ENCODE measurements at places on chromosomes 13 and 19.

- DNase-seq: no peak
These were observed 61.2 kb upstream of the TM9SF2 start for GRCh38 chr13:99439850-99440604.

DNA sequence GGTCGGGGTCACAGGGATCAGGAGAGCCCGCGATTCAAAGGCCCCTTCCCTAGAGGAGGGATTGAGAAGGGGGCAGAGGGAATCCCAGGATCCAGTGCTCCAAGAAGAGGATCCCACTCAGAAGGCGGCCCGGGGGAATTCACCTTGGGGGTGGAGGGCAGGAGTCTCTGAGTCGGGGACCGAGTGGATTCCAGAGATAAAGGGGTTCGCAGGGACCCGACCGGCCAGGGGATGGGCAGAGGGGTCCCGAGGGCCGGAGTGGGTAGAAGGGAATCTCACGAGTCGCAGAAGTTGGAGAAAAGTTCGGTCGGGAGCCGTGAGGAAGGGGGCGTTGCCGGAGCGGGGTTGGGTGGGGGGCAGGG lies 261 bp downstream of the PRKD2 start:
- DNase-seq: no peak

GRCh38 chr19:42242069-42242511 lies 312 bp downstream of the GSK3A start:
- DNase-seq: no peak

DNA sequence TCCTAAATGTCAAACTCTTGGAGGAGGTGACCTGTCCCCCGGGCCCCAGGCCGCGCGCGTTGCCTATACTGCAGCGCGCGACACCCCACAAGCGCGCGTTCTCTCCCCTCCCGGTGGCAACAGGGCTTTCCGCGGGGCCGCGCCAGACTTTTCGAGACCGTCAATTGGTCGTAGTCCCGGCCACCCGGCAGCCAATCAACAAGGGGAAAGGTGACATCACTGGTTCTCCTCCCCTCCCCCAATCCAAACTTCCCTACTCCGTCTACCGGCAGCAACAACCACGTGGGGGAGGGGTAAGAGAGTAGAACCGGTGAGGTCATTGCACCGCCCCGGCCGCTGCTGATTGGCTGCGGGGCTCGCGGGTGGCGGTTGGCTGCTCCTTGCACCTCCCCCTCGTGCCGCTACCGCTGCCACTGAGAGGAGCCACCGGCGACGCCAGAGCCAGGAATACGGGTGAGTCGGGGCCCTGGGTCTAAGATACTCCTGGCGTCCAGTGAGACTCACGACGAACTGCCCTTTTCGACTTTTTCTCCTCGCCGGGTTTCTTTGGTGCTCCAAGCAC lies 829 bp upstream of the CIC start:
- peak; percentile 99 for DNase-seq

DNA sequence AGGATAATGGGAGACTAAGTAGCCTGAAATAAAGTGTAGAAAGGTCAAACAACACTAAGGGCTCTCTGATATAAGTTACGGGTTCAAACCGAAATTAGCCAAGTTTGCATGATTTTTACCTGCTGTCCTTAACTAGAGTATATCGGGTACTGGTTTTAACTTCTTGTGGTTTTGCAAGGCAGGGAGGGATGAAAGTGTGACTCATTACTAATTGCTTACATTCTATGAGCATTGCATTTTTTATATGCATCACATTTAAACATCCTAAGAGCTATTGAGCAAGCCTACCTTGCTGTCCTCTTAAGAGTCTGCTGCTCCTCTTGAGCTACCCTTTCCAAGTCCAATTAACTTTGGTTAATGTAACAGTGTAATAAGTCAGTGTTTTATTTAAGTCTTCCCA lies 415.4 kb downstream of the SLITRK5 start:
- peak; percentile 79 for DNase-seq

DNA sequence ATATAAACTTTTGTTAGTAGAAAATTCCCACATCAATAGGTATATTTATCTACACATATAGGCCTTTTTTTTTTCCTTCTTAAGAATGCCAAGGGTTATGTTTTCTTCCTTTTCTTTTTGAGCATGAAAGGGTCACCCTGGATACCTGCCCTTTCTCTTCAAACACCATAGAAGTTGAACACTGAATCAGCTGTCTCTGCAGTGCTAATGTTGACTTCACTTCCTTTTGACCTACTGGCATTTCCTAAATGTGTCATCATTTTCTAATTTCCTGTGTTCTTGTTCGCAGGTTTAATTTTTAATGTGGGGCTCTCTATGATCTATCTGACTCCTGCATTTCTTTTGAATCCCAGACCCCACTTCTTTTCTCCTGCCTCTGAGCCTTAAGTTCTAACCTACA lies 532.0 kb downstream of the GPC6 start:
- DNase-seq: peak; percentile 72

- no peak for DNase-seq
These were observed 45.3 kb downstream of the SLAIN1 start for GRCh38 chr13:77742801-77743200.

DNA sequence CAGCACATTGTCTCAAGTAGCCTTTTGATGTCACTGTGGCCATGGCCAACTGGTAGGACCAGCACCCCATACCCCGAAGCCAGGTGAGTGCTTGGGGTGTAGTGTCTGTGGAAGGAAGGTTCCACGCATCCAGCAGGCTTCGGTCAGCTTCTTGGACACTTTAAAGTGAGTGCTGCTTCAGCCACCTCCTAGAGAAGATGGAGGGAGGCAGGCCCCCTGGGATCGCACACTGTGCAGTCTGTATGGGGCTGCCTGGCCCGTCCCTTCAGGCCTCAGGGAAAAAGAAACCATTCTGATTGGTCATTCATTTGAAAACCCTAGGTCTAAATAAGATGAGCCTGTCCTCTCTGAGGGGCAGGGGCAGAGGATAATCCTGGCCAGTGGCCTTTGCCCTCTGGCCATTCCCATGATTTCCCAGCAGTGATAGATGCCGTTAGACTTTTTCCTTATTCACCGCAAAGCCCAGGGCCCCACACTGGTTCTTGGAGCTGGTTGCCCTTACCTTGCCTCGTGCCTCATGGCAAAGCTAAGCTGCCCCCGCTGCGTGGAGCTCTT lies 30.7 kb downstream of the GATAD2A start:
- no peak for DNase-seq

- peak; percentile 38 for DNase-seq
These were observed 58.4 kb downstream of the ENOX1 start for GRCh38 chr13:43728421-43728820.

GRCh38 chr19:32497391-32497790 lies 83.6 kb upstream of the PDCD5 start:
- DNase-seq: no peak

DNA sequence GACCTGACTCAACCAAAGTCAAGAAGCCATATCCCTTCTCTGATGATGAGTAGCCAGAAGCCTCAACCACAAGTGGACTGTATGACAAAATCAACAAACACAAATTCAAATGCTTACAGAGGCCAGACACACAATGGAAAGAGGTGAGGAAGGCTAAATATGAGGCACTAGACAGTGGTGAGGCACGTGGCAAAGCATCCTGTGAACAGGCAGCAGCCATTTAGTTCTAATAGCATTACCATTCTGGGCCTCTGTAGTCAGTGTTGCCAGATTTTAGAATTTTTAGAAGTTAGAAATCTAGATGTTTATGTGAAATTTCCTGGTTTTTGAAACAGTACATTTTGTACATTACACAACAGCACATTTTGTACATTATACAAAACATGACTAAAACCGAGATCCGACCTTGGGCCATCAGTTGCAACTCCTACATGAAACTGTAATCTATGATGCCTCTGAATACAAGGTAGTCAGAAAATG lies 403.3 kb downstream of the COG6 start:
- DNase-seq: peak; percentile 35

GRCh38 chr19:31316201-31316951 lies 32.9 kb downstream of the TSHZ3 start:
- peak; percentile 38 for DNase-seq

DNA sequence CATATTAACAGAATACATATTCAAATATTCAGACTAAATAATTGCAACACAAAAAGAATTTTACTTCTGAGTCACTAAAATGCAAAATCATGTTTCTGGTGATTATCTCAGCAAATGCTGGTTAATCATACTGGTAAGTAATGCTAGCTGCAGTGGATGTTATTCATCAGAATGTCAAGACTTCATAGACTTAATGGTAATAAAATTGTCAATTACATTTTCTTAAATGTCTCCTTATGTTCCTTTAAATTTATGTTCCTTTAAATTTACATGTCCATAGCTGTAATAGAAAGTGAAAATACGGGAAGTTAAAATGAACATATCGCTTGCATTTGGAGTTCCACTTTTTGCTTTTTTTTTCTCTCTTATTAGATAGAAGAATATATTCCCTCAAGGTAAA lies 853.0 kb downstream of the SLITRK6 start:
- peak; percentile 9 for DNase-seq

DNA sequence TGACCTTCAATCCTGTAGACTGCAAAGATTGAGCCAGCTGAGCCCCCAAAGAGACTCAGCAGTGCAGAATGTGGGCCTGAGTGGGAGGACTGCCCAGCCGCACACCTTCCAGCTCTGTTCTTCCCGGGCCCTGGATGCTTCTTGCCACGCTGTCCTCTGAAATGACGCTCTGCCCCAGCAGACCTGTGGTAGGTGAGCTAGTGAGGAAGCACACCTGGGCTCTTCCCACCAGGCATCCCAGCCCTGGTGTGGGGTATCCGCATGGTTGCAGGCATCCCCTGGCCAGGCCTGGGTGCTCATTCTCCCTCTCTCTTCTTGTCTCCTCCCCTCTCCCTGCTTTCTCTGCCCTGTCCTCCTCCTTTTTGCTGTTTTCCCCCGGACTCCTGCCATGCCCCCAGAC lies 9.8 kb upstream of the MZF1 start:
- DNase-seq: no peak

DNA sequence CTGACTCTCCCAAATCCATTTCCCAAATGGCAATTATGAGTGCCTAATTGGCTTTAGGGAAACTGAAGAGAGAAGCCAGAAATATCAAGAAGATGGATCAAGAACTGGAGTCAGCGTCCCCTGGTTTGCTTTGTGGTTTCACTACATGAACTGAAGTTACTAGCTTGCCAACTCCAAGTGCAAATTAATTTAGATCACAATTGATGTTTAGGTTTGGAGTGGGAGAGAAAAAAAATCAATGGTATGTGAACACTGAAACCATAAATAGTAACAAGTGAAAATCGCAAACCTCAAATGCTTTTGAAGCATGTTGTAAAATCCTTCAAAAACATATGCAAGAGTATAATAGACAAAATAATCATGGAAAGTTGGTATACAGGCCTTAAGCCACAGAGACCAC lies 1528.6 kb upstream of the SLC10A2 start:
- no peak for DNase-seq

DNA sequence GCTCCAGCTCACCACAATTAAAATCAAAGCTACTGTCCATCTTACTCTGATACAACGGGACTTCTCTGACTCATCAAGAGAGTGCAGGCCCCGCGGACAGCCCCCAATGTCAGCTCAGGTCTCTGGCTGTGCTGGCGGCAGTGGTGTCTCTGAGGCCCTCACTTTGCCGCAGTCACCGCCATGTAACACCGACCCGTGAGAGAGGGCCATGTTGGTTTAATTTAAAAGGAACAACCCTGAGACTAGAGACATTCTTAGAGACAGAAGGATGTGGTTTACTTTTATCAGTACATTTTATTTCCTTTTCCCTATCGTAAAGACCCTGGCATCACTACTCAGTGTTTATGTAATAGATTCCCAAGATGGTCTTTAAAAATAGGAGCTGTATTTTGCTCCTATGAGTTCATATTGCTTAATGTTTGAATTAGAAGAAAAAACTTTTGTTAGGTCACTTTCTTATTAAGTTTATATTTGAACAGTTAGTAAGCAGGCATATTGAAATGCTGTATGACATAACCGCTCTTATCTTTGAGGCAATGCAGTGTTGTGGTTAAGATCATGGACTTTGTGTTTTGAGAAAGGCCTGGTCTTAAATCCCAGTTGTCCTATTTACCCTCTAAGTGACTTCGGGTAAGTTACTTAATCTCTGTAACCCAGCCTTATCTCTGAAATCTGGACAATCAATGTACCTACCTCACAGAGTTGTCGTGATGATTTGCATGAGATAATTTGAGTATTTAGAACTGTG lies 23.4 kb downstream of the DGKH start:
- no peak for DNase-seq

- DNase-seq: no peak
These were observed 116.2 kb upstream of the FNDC3A start for GRCh38 chr13:48859272-48860105.

DNA sequence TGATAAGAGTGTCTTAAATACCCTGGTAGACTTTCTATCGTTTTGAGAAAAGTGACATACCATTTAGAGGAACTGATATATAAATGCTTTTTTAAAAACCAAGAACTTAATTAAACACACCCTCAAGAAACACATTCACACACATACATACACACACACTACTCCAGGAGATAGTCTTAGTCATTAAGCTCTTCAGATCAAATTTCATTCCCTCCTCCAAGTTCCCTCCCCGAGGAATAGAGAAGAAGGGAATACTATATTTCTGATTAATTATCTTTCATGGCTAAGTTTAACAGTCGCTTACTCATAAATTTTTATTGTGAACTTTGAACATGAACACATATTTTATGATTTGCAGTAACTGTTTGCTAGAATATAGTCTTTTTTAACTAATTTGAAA lies 1109.5 kb downstream of the SLITRK1 start:
- DNase-seq: peak; percentile 58

- DNase-seq: no peak
These were observed 67.8 kb downstream of the CEBPG start for GRCh38 chr19:33441277-33441699.

- no peak for DNase-seq
These were observed 39.1 kb downstream of the ACTN4 start for GRCh38 chr19:38686530-38686888.

GRCh38 chr13:49064476-49064875 lies 88.8 kb downstream of the FNDC3A start:
- no peak for DNase-seq

DNA sequence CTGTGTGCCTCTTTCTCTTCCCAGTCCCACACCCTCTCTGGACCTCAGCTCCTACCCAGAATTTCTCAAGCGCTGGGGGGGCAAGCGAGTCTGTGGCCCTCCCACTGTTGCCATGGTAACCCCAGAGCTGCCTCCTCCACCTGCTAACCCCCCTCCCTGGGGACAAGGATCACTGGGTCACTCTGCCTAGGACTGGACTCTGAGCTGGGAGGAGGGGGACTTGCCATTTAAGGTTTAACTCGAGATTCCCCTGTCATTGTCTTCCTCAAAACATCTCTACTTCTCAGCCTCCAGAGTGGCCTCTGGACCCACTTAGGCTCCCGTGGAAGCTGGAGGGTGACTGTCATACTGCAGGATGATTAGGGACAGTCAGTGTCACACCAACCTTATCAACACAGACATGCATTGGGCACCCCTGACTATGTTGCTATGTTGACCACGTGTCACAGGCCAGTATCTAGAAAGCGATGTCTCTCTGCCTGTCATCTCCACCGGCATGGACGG lies 2.2 kb downstream of the PALM3 start:
- DNase-seq: no peak

DNA sequence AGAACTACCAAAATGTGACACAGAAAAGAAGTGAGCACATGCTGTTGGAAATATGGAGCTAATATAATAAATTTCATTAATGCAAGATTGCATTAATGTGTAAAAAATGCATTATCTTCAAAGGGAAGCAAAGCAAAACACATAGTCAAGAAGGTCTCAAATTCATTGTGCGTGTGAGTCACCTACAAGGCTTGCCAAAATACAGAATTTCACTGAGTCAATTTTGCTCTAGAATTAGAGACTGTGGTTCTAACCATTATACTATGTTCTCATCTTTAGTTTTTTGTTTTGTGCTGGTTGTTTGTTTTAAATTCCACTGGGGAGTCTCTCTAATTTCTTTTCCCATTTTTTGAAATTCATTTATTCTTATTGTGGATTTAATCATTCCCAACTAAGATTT lies 149.8 kb upstream of the SLITRK1 start:
- DNase-seq: peak; percentile 34

GRCh38 chr13:72864142-72865011 lies 82.4 kb downstream of the PIBF1 start:
- DNase-seq: peak; percentile 76
